Ureter (tissue), 1 donor: ENCODE measurements at places on chromosomes 4 and X.
A peak's percentile ranks its signal among the peaks of the same experiment; 100 is the strongest.

DNA sequence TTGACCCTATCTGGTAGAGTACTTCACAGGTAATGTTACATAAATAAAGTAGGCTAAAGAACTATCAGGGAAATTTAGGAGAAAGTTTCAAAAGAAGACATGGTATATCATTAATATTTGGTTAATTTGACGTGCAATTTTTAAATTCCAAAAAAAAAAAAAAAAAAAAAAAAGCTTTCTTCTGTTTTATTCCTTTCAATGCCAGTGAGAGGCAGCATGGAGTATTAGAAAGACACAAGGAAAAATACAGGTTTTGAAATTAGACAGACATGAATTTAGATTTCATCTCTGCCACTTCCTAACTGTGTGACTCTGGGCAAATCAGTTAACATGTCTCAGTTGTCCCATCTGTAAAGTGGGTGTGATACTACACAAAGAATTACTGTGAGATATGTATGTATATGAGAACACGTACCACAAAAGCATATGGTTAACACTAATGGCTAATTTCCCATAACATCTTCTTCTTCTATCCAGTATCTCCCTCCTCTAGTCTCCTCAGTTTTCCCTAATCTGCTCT is 132.5 kb downstream of the GPC3 start:
- DNase-seq, result no peak

DNA sequence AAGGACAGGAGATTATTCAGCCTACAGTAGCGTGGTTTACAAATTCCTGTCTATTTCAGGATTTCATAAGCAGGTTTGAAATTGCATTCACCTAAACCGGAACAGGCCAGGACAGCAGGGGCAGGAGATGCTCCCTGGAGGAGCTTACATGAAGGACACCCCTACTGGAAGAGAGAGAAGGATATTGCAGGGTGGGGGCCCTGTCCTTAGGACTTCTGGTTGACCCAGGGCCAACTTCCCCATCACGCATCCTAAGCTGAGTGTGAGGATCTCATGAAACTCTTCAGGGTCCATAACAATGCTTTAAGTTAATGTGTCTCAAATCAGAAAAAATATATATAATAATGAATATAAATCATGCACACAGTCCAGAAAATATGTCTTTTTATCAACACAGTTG is 6.4 kb upstream of the DHRSX start:
- no peak for DNase-seq

- DNase-seq, result no peak
Observed at GRCh38 chr4:96166806-96167205, 326.9 kb downstream of the PDHA2 start.

DNA sequence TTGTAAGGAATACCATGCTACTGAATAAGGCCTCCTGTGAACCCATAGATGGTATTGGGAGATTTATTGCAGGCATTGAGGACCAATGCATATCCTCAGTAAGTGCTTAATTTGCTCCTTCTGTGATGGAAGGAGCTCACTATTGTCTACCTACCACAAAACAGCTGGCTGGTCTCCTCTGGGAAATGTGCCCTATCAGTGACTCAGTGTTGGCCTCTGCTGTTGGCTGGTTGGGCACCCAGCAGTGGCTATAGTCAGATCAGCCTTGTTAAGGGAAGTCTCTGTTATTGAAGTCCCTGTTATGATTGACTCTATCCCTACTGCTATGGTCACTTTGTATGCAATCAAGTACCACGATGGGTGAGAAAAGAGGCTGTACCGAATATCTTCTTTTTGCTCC is 27.5 kb upstream of the OTUD4 start:
- no peak for DNase-seq

GRCh38 chrX:115949900-115950822 is 220.4 kb upstream of the AGTR2 start:
- DNase-seq, result peak; percentile 55

DNA sequence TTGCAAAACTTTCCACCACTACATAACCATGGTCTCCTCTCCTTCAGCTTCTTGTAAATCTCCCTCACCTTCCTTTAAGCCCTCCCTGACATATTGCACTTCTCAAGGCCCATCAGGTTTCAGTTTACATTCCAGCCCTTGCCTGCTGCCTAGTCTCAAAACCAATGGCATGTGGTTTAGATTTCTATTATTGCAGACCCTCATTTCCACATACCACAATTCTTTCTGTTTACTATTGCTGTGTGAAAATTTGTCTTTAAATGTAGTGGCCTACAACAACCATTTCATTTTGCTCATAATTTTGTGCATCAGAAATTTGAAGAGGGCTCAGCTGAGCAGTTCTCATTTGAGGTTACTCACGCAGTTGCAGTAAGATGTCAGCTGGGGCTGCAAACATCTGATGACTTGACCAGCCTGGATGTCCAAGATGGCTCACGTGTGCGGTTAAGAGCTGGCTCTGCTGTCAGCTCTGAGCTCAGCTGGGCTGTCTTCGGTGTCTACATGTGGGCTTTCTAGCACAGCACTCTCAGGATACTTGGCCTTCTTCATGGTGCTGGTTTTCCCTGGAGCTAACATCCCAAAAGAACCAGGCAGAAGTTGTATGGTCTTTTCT is 29.9 kb upstream of the SOD3 start:
- DNase-seq, result no peak

GRCh38 chr4:24057915-24058559 is 168.2 kb upstream of the PPARGC1A start:
- no peak for DNase-seq

- DNase-seq, result no peak
Observed at GRCh38 chrX:13474164-13474516, 95.3 kb upstream of the EGFL6 start.

DNA sequence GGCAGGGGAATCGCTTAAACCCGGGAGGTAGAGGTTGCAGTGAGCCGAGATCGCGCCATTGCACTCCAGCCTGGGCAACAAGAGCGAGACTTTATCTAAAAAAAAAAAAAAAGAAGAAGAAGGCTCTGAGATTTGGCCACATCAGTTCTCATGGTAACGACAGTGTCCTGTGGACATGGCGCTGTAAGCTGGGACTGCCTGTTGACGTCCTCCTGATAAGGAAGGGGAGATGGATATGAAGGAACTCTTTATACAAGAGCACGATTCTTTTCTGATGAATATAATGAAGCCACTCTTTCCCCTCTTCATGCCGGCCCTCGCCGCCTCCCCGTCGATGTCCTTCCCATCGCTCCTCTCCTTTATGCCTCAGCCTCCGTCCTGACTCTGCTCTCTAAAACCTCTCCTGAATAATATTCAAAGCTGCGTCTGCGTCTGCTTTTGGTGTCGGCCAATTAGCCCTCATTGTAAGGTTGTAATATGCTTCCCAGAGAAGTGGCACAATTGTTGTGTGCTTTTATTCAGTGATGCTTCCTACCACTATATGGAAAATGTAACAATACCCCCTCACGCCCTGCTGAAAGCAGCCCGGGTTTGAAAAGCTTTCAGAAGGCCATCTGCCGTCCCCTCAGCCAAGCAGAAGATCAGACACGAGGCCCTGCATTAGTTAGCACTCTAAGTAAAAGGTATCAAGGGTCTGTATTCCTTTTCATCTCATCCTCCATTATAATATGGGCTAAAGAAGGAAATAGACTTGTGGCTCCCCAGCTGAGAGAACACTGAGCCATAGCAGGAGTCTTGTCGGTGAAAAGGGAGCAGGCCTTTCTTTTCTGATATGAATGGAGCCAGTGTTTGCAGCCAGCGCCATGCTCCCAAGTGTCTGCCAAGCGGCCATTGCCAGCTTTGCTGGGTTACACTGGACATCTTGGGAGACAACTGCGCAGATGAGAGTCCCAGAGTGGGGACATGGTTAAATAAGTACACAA is 22.1 kb upstream of the SCOC start:
- no peak for DNase-seq
